ENCODE measurements at places on chromosomes 4 and X.

DNA sequence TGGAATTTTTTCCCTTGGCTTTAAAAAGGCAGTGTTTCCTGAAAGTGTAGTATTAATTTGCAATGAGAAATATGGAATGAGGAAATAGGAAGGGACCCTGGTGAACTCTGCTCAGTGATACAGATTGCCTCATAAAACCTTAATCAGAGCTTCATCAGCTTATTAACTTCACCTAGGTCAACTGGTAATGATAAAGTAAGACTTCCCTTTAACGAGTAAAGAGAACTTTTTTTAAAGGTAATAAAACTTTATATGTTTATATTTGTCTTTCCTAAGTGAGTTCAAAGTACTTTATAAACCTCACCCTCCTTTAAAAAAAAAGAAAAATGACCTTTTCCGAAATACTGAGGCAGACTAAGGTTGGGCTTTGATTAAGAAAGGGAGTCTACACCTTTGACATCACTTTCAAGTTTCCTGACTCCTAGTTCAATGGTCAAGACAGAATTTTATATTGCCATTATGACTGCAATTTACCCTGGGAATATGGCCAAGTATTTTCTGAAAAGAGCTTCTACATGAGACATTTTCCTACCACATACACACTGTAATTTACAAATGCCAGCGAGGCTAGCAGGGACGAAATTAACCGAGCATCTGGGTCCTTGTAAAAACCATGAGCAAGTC is 706.3 kb upstream of the TENM3 start:
- DNase-seq = peak; percentile 63

DNA sequence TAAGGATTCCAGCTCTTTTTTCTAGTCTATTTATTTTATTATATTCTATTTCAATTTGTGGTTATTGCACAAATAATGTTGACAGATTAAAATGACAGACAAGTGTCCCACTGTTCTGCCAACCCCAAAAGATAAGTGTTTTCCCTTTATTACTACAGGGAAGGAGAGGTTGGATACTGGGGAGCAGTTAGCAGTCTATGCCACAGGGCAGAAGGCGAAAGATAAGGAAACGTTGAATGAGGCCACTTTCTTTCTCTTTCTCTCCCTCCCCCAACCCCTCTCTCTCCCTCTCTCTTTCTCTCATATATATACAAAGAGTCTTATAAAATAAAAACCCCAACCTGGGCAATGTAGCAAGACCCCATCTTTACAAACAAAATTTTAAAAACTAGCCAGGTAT is 31.6 kb downstream of the SLC9A6 start:
- DNase-seq = no peak

GRCh38 chr4:109915385-109916026 is 2.8 kb downstream of the EGF start:
- no peak for DNase-seq

DNA sequence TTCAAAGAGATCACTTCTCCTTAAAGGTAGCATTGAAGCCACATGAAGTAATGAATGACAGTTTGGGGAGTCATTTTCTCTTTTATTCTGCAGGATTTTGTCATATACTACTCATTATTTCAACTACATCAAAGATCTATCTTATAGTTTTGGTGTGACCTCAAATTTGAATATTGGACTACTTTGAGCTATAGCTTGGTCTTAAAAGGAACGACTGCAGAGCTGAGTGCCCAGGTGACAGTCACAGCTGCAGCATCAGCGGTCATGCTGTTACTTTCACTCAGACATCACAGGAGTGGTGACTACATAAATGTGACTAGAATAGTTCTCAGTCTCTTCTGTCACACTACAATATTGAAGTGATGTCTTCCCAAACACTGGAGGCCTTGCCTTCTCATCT is 10.7 kb upstream of the SPCS3 start:
- DNase-seq = no peak

GRCh38 chr4:166391501-166391900 is 518.5 kb downstream of the TLL1 start:
- DNase-seq = no peak

- no peak for DNase-seq
Observed at GRCh38 chr4:73725985-73726384, 14.4 kb upstream of the CXCL8 start.

Measured in NCI-H1092 (cell line).